ENCODE measurements at places on chromosomes 4 and X. TPM values are rescaled to one million over a fixed set of nuclear protein-coding genes. Genes with fewer than 3 reads are reported as not detected.

GRCh38 chr4:56008206-56008605 is 59.5 kb downstream of the CEP135 start:
- H3K27me3 ChIP-seq: no peaks in the 10 kb centered on the region
- peaks cover 30% of the 10 kb centered on the region for H3K36me3 ChIP-seq
- H3K4me3 ChIP-seq: no peak overlapping the region
- peaks cover 9% of the 10 kb centered on the region for H3K4me1 ChIP-seq

Gene NXF2
- total RNA-seq: not detected

GRCh38 chr4:47913861-47914219 is 543 bp downstream of the NFXL1 start:
- peaks cover 27% of the 10 kb centered on the region for H3K36me3 ChIP-seq
- peaks cover 25% of the 10 kb centered on the region for H3K4me1 ChIP-seq
- H3K27me3 ChIP-seq: no peaks in the 10 kb centered on the region
- DNase-seq: peak; percentile 50

- H3K36me3 ChIP-seq: peaks cover 3% of the 10 kb centered on the region
- H3K27me3 ChIP-seq: no peaks in the 10 kb centered on the region
Observed at GRCh38 chr4:153514001-153514526, 47.9 kb downstream of the TMEM131L start.

GRCh38 chr4:5222047-5222446 is 170.8 kb downstream of the STK32B start:
- no peak for DNase-seq
- no peaks in the 10 kb centered on the region for H3K4me1 ChIP-seq
- no peaks in the 10 kb centered on the region for H3K27me3 ChIP-seq
- H3K27ac ChIP-seq: no peak overlapping the region
- H3K4me3 ChIP-seq: no peak overlapping the region

GRCh38 chrX:10841579-10841978 is 221.2 kb upstream of the MID1 start:
- no peaks in the 10 kb centered on the region for H3K4me1 ChIP-seq
- no peak overlapping the region for H3K27ac ChIP-seq
- DNase-seq: no peak
- H3K4me3 ChIP-seq: no peak overlapping the region
- peaks cover 1% of the 10 kb centered on the region for H3K36me3 ChIP-seq

DNA sequence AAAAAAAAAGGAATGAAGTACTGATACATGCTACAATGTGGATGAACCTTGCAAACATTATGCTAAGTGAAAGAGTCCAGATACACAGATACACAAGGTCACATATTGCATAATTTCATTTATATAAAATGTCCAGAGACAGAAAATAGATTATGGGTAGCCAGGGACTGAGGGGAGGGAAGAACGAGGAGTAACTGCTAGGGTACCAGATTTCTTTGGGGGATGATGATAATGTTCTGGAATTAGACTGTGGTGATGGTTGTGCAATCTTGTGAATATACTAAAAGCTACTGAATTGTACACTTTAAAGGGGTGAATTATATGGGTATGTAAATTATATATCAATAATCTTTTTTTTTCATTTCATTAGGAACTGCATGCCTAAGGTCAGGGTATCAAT is 20.8 kb upstream of the AP1AR start:
- no peaks in the 10 kb centered on the region for H3K27me3 ChIP-seq
- no peak overlapping the region for H3K4me3 ChIP-seq
- H3K27ac ChIP-seq: no peak overlapping the region
- DNase-seq: no peak

DNA sequence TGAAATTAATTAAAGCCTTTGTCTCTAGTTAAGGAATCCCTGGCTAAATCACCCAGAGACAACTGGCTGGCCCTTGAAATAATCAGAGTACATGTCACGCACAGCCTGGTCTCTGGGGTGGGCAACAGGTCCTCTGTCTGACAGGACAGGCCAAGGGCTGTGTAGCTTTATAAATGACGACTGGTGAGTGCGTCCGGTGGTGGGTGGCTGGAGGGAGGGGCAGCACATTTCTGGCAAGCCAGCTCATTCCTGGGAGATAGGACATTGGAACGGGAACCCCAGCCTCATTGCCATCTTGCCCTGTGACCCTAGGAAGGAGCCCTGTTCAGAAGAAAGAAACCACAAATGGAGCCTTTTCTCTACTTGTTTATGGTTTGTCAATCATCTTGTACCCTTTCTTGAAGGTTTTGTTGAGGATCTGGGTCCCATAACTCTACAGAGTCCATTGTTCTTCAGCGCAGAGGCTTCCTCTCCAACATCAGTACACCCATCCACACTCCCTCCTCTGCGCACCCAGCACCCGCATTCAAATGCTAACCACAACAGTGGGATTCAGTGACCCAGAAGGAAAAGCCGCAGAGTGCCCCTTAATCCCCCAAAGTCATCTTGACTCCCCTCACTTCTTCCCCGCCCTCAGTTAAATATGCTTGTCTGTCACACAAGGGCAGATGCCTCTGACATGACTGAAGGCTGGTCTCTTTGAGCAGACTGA is 368.1 kb downstream of the UNC5C start:
- H3K27me3 ChIP-seq: no peaks in the 10 kb centered on the region
- H3K4me3 ChIP-seq: no peak overlapping the region
- no peak for DNase-seq
- peak overlapping the region; percentile 3 for H3K27ac ChIP-seq

DNA sequence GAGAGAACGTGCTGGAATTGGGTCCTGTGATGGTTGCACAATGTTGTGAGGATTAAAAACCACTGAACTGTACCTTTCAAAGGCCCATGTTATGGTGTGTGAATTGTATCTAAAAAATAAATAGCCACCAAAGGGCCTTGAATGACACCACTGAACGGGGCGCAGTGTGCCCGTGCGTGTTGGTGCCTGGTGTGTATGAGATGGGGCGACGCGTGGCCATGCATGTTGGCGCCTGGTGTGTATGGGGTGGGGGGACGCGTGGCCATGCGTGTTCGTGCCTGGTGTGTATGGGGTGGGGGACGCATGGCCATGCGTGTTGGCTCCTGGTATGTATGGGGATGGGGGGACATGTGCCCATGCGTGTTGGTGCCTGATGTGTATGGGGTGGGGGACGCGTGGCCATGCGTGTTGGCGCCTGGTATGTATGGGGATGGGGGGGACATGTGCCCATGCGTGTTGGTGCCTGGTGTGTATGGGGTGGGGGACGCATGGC is 66.6 kb upstream of the HELT start:
- no peak overlapping the region for H3K27ac ChIP-seq
- peaks cover 39% of the 10 kb centered on the region for H3K27me3 ChIP-seq
- H3K4me1 ChIP-seq: no peaks in the 10 kb centered on the region
- H3K4me3 ChIP-seq: no peak overlapping the region
- H3K36me3 ChIP-seq: no peaks in the 10 kb centered on the region
- no peak for DNase-seq

GRCh38 chrX:9163214-9163709 is 129.3 kb upstream of the FAM9B start:
- no peak overlapping the region for H3K27ac ChIP-seq
- H3K36me3 ChIP-seq: no peaks in the 10 kb centered on the region
- H3K4me3 ChIP-seq: no peak overlapping the region
- H3K27me3 ChIP-seq: no peaks in the 10 kb centered on the region
- DNase-seq: no peak

DNA sequence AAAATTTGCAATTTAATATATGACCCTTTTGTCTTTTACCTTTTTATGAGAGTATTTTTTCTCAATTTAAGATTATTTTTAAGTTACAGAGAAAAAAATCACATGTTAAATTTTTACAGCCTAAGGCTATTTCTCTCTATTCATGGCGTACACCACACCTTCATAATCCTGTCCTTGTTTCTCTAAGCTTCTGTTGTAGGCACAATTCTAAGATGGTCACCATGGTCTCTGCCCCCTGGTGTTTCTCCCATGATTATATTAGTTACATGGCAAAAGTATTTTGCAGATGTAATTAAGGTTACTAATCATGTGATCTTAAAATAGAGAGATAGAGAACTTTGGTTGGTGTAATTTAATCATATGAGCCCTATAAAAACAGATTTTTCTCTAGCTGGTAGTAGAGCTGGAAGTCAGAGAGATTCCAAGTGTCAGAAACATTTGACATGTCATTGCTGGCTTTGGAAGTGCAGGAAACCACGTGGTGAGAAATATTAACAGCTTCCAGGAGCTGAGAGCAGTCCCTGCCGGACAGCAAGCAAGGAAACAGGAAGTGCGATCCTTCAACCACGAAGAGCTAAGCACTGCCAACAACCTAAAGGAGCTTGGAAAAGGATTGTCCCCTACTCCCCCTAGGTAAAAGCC is 89.8 kb downstream of the EIF4E start:
- no peaks in the 10 kb centered on the region for H3K36me3 ChIP-seq
- no peak overlapping the region for H3K4me3 ChIP-seq
- H3K27me3 ChIP-seq: no peaks in the 10 kb centered on the region
- no peaks in the 10 kb centered on the region for H3K4me1 ChIP-seq

- no peak overlapping the region for H3K4me3 ChIP-seq
- no peak for DNase-seq
- H3K27ac ChIP-seq: no peak overlapping the region
- no peaks in the 10 kb centered on the region for H3K27me3 ChIP-seq
- peaks cover 1% of the 10 kb centered on the region for H3K4me1 ChIP-seq
Observed at GRCh38 chrX:460823-461640, 74.3 kb upstream of the PPP2R3B start.

Gene GNL3L
- total RNA-seq: 42.1 TPM

DNA sequence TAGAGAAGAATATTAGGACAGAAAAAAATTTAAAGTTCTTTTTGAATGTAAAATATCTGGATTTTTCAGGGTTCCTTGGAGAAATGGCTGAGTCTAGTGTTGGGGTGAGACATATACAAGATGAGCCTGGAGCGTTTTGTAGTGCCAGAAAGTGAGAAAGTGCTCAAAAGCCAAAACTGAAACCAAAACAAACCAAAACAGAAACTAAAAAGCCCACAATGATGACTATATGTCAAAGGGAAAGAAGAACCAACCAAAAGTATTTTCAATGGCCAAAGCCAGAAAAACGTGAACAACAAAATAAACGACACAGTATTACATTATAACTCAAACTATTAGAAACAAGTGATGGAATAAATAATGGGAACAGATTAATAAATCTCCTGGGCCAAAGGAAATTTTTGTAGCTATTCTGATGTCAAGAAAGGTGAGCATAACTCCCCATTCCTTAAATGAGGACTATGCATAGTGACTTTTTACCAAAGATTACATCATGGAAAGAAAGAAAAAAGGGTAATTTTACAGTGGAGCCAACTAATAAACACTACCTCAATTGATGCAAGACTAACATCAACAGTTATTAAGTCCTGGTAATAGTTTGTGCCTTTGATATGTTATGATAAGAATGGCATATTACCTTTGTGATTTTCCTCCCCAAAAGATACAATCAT is 1137.6 kb downstream of the C4orf33 start:
- no peaks in the 10 kb centered on the region for H3K4me1 ChIP-seq
- H3K27me3 ChIP-seq: no peaks in the 10 kb centered on the region
- no peak overlapping the region for H3K4me3 ChIP-seq
- no peak for DNase-seq

Gene CSAG3
- total RNA-seq: not detected

DNA sequence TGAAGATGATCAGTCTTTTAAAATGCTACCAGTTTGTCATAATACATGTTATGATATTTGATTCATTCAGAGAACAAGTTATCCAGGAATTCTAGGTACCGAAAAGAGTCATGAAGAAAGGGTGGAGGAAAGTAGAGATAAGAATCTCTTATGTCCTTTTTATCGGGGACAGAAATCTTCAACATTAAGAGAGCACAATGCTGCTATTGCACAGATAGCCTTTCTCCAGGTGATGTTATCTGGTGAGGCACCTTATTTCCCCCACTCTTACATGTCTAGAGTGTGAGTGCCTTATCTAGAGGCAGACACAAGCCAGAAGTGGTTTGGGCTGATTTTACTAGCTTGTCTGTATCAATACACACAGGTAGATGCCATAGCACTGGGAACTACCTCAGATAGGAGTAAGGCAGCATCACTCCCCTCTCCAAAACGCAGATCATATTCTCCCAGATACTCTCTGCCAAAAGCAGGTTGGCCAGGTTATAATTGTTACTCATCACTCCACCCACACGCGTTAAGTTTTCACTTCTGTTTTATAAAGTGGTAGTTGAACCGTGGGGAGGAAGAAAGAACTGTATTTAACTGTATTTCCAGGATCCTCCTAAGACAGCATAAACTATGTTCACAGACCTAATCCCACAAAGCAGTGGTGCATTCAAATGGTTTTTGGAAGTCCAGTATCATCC is 38.4 kb downstream of the AREG start:
- H3K27me3 ChIP-seq: peaks cover 5% of the 10 kb centered on the region
- no peak overlapping the region for H3K4me3 ChIP-seq
- H3K36me3 ChIP-seq: no peaks in the 10 kb centered on the region

GRCh38 chr4:86544310-86544966 is 49.7 kb upstream of the PTPN13 start:
- DNase-seq: no peak
- no peak overlapping the region for H3K4me3 ChIP-seq
- H3K36me3 ChIP-seq: peaks cover 10% of the 10 kb centered on the region
- H3K4me1 ChIP-seq: peaks cover 27% of the 10 kb centered on the region
- H3K27ac ChIP-seq: no peak overlapping the region

Gene TMEM271
- not detected for total RNA-seq

Gene ODAPH
- not detected for total RNA-seq

DNA sequence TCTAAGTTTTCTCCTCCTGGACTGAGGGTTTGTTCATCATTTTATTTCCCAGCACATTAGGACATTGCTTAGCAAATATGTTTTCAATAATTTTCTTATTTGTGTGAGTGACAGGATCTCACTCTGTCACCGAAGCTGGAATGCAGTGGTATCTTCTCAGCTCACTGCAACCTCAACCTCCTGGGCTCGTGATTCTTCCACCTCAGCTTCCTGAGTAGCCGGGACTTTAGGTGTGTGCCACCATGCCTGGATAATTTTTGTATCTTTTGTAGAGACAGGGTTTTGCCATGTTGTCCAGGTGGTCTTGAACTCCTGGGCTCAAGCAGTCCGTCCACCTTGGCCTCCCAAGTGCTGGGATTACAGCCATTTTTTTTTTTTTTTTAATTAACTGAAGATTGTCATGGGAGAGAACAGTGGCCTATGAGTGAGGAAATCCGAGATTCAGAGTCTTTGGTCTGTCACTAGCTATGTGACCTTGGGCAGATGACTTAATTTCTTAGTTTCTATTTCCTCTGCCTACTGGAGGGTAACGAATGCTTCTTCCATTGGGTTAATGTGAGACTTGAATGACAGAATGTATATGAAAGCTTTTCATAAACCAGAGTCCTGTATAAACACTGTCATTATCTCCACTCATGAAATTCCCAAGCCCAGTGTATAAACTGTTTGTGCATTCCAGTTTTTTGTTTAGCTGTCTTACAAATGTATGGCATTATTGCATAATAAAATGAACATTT is 23.9 kb downstream of the MOB1B start:
- H3K36me3 ChIP-seq: peaks cover 8% of the 10 kb centered on the region
- DNase-seq: no peak
- H3K4me3 ChIP-seq: no peak overlapping the region
- H3K4me1 ChIP-seq: peaks cover 21% of the 10 kb centered on the region
- peak overlapping the region; percentile 77 for H3K27ac ChIP-seq

Gene APLN
- 0.14 TPM for total RNA-seq
